ENCODE measurements at places on chromosomes 4 and X.

GRCh38 chr4:6769233-6769988 lies 13.1 kb upstream of the KIAA0232 start:
- no peak for DNase-seq

- DNase-seq: no peak
Observed at GRCh38 chr4:26648260-26648659, 64.4 kb downstream of the TBC1D19 start.

DNA sequence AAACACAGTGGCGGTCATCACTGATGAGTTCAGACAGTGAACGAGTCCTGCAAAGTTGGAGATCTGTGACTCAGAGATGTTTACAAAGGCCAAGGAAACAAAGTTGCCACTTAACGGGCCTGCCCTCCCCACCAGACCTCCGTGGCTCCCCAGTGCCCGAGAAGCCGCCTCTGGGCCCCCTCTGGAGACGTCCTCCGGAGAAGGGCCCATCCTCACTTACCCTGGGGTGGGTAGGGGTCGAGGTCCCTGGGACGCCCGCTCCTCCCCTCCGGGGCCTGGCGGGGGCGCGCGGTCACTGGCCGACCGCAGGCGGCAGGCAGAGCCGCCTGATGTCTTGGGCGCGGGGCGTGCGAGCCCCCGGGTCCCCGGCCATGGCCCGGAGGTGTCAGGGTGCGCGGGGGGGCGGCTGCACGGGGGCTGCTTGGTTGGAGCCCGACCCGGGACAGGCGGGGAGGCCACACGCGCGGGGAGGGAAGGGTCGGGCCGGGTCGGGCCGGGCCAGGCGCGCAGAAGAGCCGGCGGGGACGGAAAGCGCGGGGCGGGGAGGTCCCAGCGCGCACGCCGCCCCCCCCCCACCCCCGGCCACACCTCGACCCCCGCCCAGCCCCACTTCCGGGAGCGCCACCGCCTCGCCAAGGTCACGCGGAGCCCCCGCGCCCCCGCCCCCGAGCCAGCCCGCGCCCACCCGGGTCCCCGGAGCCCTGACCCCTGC lies 529 bp downstream of the DHRSX start:
- no peak for DNase-seq

GRCh38 chr4:87165892-87166291 lies 54.5 kb downstream of the KLHL8 start:
- no peak for DNase-seq

DNA sequence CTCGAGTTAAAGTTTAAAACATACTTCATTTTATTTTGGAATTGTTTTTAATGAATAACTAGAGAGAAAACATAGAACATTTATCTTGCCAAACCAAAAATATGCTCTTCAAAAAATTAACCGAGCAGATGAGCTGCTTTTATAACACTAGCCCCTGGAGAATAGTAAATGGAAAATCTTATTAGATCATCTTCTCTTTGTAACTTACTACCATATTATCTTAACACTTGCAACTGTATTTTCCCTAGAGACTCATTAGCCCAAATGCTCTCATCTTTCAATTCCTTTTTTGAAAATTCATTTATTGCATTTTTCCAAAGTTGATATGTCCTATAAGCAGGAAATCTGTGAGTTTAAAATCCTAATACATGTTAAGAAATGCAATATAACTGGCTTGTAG lies 143.3 kb downstream of the CAMK2D start:
- no peak for DNase-seq

DNA sequence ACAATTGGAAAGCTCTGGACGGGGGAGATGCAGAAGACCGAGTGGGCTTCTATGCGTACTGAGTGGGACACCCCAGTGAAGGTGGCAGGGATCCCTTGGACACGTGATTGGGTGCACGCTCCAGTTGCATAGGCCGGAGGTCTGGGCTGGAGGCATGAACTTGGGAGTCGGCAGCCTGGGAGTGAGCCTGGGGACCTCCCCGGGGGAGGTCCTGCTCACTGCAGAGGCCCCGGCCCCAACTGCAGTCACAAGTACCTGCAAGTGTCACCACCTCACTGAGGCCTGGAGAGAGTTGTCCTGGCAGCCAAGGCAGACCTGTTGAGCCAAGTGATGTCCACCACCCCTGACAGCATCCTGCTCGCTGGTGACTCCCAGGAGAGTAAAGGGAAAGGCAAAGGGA lies 49.3 kb upstream of the HMX1 start:
- no peak for DNase-seq

DNA sequence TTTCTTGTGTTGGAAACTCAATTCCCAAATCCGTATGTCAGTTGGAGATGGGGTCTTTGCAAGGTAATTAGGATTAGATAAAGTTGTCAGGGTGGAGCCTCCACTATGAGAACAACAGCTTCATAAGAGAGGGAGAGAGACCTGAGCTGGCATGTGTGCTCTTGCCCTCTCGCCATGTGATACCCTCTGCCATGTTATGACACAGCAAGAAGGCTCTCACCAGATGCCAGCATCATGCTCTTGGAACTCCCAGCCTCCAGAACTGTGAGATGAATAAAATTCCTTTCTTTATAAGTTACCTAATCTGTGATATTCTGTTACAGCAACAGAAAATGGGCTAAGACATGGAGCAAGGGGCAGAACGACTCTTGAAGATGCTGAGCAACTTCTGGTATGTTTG lies 201.9 kb upstream of the BOD1L1 start:
- no peak for DNase-seq

- no peak for DNase-seq
Observed at GRCh38 chr4:7023486-7023885, 19.7 kb upstream of the TADA2B start.

DNA sequence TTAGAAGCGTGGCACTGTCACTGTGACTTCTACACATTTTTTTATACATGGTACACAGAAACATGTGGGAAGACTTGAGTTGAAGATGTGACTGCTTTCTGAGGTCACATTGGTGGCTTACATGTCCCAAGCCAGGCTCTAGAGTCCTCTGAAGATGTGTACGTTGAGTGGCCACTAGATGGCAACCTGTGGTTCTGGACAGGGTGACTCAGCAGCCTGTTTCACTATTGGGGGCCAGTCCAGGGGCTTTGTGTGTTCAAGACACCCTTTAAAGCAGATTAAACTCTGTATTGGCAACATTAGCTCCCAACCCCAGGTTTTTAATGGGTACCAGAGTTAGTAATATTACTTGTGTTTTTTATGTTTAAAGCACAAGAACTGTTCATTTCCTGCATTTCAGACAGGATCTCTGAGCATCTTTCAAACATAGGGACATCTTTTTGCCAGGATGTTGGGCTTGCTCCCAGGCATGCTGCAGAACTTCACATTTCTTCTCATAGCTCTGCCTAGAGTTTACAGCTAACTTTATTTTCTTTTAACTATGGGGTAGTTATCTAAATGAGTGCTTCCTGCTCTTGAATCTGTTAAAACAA lies 53.0 kb downstream of the DCUN1D4 start:
- peak; percentile 58 for DNase-seq

DNA sequence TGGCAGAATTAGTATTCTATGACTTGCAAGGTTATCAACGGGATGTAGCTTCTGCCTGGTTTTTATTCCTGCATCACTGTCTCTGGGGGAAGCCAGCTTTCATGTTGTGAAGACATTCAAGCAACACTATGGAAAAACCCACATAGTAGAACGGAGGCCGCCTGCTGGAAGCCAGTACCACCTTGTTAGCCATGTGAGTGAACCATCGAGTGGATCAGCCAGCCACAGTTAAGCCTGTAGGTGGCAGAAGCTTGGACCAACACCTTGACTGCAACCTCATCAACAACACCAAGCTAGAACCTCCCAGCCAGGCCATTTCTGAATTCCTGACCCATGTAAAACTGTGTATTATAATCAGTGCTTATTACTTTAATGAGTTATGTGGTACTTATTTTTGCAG lies 538.2 kb downstream of the KCNIP4 start:
- DNase-seq: no peak

- DNase-seq: no peak
Observed at GRCh38 chrX:25011589-25012432, 4.0 kb downstream of the ARX start.

GRCh38 chr4:23388699-23389395 lies 501.0 kb downstream of the PPARGC1A start:
- no peak for DNase-seq

- DNase-seq: no peak
Observed at GRCh38 chrX:133185119-133185518, 33.0 kb downstream of the TFDP3 start.

DNA sequence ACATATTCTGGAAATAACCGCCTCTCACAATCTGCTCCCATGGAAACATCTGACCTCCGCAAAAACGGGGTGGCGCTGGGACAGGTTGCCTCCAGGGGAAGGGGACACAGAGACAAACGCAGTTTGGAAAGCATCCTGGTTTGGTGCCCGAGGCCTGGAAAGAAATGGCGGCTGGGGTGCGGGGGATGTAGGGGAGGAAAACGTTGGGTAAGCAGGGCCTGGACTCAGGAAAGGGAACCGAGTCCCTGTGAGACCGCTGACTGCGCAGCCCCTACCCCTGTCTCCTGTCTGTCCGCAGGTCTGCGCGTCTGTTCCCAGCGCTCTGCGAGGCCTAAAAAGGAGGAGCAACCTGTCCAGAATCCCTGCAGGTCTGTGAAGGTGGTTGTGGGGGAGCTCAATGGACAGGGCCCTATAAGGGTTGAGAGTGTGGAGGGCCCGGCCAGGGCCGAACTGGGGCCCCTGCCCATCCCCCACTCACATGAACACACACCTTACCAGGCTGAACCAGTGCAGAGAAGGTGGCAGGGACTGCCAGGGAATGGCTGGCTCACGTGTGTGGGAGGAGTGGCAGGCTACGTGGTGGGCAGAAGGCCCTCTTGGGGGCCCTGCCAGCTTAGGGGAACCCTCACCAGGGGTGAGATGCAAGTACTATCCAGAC lies 672 bp downstream of the TCEAL3 start:
- no peak for DNase-seq

DNA sequence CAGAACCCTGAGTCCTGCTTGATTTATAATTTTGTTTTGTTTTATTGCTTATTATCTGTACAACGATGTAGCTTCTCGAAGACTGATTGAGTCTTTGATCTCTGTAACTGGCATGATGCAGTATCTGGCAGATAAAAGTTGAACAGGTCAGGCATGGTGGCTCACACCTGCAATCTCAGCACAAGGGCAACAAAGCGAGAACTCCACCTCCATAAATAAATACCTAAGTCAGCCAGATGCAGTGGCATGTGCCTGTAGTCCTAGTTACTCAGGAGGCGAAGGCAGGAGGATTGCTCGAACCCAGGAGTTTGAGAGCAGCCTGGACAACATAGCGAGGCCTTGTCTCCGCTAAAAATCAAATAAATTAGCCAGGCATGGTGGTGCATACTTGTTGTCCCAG lies 15.7 kb upstream of the WDR19 start:
- no peak for DNase-seq

DNA sequence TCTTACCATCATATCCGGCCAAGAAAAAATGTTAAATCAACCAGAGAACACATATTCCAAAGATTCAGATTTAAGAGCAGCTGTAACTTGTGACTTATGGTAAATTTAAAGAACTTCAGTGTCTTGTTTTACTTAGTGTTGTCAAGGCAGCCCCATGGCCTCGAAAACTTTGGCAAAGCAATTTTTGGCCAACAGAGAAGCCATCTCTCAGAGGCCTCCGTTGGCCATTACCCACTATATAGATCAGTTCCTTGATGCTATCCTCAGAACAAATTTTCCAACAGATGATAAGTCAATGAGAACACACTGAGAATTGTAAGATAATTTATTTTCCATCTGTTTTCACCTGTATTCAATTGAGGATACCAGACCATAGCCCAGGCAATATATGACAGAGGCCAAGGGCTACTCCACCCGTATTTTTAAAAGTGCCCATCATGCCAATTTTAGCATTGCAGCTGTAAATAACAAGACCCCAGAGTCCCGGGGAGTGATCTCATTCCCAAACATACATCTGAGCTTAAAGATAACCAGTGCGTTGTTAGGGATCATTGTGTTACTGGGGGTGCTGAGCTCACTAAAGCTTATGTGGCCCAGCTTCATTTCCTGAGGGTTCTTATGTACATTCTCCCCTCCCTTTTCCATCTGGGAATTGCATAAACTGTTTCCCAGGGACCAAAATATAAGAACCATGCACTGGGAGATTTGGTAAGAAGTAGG lies 50.0 kb upstream of the PDHA1 start:
- DNase-seq: no peak

DNA sequence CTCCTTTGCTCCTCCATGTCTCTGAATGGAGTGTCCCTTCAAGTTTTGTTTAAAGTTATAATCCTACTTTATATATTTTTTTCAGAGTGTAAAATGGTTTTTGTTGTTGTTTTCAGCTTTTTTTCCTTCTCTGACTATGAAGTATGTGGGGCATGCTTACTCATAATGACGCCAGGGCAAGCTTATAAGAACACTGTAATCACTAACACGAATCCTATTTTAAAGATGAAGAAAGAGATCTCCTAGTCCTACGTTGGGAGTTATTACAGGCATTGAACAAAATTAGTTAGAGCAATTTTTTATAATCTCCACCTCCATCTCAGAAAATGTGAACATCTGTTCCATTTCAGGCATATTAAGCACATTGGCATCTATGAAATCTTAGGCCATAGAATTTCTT lies 268.1 kb upstream of the MAGEB2 start:
- DNase-seq: no peak

DNA sequence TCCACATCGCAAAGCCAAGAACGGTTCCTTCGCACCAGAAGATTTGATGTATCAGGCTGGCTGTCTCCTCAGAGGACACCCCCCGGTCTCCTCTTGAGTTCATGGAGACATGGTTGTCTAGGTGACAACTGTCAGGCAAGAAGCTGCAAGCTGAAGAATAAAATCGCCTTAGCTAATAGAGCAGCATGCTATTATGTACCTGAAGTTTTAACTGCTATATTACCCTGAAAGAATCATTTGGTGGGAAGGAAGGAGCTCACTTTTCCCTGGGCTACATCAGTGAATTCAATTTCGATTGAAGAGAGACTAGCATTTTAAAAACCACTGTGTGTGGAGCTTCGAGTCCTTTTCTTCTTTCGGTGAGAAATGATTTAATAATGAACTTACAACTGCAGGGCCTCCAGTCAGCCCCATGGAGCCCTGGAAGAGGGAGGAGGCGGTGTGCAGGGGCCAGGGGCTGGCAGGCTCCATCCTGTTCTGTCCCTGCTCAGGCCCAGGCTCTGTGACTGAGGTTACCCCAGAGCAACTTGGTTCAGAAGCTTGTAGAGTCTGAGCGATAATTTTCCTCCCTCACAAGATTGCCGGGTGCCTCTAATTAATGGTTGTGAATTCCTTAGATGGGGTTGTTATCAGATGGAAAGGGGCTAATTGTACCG lies 191.3 kb downstream of the MID1IP1 start:
- DNase-seq: no peak

DNA sequence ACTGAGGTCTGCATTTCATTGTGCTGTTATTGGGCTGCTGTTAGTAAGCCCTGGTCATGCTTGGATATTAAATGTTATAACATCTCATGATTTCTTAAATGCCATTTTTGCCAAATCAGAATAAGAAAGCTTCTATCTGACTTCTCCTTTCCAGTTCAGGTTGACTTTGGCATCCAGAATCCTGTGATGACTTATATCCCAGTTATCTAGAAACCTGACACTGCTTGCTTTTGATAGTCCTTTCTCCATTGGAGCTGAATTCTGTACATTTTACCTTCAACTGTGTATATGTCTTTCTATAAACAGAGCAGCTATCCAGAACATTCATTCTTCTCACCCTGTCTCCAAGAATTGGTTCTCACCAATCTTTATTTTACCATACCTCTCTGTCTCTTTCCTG lies 257.7 kb upstream of the GNPDA2 start:
- no peak for DNase-seq

GRCh38 chr4:32824336-32824735 lies 2104.2 kb downstream of the PCDH7 start:
- DNase-seq: no peak

All from CD4-positive, alpha-beta T cell treated with Interleukin-10 for 1 hour (primary cell).